ENCODE measurements at places on chromosomes 13 and 19. TPM values are rescaled to one million over a fixed set of nuclear protein-coding genes. Genes with fewer than 3 reads are reported as not detected.

DNA sequence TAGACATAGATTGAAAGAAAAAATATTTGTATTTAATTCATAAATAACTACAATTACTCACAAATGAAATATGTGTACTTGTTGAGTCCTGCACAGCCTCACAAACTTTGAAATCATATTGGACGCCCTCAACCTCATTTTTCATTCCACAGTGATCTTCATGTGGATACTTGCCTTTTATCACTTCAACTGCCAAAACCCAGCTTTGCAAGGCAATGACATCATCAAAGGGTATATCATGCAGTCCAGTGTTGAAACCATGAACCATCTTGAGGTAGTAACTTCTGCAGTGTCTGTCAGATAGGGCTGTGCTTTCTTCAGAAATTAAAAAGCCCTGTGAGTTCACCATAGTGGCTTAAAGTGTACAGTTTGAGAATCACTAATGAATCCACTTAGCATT lies 82.2 kb downstream of the HS6ST3 start:
- no peak for DNase-seq

The EFNA2 gene
- 5.8 TPM for total RNA-seq

The CD70 gene
- not detected for total RNA-seq

DNA sequence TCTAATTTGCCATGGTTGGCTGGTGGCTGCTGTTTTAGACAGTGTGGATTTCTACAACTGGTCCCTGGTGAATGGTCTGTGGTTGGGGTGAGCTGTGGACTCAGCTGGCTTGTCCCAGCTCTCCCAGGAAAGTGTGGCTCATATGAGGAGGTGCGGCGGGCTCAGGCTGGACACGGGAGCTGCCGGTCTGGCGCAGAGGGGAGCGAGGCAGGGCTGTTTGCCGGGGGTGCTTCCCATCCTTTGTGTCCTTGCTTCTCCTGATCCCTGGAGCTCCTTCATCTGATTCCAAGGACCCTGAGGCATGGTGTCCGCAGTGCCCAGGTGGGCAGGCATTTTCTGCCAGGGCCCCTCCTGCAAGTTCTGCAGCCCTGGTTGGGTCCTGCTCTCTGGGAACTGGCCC lies 104.9 kb downstream of the TEX29 start:
- no peak for DNase-seq

DNA sequence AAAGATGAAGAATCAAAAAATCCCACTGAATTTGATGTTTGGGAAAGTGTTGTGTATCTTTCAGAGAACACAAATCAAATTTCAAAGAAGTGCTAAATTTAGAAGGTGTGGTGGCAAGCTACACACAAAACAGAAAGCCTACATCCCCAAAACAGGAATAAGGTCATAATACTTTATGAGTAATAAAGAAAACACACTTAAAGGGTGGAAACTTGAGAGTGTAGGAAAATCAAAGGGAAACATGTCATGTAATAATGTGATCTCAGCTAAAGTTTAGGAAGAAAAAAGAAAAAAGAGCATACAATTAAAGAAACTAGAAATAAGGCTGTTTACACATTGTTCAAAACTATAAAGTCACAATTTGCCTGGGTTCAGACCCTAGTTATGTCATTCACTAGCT lies 668.7 kb downstream of the PCDH17 start:
- DNase-seq, result no peak

The GARIN5B gene
- total RNA-seq, result not detected

DNA sequence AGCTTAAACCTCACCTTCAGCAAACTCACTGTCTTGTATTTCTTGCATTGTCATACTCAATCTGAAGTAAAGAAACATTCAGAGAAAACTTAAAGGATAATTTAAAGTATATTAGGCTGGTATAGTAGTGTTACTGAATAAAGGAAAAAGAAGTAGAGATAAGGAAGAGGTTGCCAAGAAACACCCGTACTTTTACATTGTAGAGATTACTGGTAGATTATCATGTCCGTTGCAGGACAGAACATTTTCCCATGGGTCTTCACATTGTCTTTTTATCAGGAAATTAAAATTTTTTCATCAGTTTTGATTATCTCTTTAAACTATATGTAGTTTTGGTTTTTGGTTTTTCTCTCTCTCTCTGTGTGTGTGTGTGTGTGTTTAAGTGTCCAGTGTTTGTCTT lies 19.9 kb upstream of the GPR183 start:
- no peak for DNase-seq

- no peak for DNase-seq
Measured at GRCh38 chr13:76803831-76804230, 82.4 kb downstream of the KCTD12 start.

The FAM174C gene
- 7.0 TPM for total RNA-seq

DNA sequence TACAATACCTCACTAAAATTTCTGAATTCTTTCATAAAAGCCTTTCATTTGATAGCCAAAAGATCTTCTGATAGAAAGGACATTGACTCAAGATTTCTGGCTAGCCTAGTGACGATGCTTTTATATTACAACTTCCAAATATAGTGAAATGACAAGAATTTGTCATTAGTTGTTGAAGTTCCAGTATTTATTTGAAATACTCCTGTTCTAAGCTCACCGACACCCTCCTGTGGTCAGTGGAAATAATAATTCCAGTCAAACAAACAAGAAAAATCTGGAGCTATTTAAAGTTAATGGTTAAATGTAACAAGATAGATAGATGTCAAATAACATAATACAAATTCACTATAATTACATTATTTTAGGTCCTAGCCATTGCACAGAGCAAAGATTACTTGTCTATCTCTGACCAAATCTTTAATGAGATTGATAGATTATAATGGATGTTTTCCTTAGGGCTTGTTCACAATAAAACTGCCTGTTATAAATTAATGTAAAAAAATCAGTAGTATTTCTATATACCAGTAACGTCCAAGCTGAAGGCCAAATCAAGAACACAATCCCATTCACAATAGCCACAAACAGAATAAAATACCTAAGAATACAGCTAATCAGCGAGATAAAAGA lies 195.5 kb downstream of the RGCC start:
- DNase-seq, result peak; percentile 32

The IGSF23 gene
- total RNA-seq, result not detected

The C19orf85 gene
- not detected for total RNA-seq

- DNase-seq, result no peak
Measured at GRCh38 chr13:114161028-114161556, 18.0 kb upstream of the CFAP97D2 start.

The MAP4K1 gene
- total RNA-seq, result 0.27 TPM

DNA sequence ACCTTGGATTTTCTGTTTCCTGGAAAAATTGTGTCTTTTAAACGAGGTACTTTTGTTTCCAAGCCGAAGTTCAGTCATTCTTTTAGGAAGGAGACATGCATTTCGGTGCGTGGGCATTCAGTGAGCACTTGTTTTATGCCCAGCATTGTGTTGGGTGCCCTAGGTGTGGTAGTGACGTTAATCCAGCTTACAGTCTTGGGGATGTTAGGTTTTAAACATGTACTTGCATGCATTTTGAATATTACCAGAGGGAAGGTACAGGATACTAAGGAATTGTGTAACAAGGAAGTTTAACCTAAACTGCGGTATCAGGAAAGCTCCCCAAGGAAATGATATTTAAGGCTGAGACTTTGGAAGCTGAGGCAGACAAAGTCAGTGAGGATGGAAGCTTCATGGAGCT lies 66.3 kb downstream of the ARHGAP35 start:
- DNase-seq, result no peak

The C1QTNF9 gene
- total RNA-seq, result not detected

DNA sequence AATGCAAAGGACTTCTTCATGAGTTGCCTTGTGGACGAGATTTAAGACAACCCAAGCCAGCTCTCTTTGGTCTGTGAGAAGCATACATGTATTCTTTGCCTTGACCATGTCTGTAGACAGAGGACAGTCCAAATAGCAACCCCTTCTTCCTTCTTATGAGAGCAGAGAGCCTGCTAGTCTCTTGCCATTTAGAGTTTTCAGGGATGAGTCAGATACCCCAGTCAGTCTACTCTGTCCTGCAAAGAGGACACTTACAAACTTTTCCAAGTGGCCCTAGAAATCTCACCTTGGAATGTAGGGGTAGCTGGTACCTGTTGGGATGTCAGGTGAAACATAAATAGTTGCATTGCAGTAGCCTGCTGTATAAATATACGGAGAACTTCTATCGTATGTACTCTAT lies 36.7 kb downstream of the DNAJC3 start:
- DNase-seq, result no peak

The ENOX1 gene
- total RNA-seq, result 19.7 TPM

Data from cerebellum (tissue), 4 donors.